ENCODE measurements at places on chromosomes 4 and X.

DNA sequence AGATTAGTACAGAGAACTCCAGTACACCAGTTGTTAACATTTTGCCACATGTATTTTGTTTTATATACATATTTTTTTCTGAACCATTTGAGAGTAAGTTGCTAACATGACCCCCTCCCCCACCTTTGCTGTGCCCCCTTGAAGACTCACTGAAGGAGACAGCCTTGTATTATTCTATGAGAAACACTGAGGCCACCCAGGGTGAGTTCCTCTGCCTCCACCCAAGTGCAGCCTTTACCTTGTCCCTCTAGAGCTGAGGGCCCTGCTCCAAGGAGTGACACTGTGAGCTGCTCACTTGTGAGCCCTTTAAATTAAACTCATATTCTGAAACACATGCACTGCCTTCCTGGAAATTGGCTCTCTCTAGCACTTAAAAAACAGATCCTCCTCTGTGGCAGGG, 21.1 kb downstream of the KIT start:
- no peak for DNase-seq

GRCh38 chrX:9466124-9466495, 1.3 kb downstream of the TBL1X start:
- DNase-seq, result no peak

DNA sequence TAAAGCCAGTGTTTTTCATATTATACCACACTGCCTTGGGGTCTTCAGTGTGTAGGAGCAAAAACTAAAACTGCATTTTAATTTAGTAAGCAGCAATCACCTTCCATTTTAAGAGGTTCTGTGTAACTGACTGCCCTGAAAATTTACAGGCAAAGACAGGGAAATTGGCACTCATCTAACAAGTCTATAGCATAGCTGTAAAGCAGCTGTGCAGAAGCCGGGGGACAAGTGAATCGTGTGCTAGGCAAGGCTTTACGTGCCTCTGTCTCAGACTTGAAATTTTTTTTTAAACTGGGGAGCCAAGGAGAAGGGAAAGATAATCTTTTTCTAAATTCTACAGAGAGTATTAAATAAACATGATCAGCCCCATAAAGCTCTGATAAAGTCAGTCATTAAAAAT, 39.7 kb downstream of the TSPAN5 start:
- no peak for DNase-seq

DNA sequence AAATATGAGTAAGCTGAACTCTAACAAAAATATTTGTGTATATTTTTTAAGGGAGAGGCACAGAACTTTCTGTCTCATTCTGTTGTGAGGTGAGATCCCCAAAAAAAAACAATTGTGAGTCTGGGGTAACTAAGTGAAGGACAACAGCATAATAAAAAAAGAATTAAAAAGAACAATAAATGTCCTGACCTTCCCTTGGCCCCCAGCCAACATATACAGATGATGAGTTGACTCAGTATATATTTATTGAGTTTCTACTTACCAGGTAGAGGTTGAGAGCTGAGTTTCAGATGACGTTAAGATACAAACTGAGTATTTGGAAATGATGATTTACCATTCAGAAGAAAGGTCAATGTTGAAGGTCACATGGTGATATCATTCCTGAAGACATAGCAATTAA, 239.5 kb downstream of the KCNIP4 start:
- no peak for DNase-seq

GRCh38 chr4:86833615-86834014, 15.6 kb downstream of the SLC10A6 start:
- DNase-seq, result no peak

DNA sequence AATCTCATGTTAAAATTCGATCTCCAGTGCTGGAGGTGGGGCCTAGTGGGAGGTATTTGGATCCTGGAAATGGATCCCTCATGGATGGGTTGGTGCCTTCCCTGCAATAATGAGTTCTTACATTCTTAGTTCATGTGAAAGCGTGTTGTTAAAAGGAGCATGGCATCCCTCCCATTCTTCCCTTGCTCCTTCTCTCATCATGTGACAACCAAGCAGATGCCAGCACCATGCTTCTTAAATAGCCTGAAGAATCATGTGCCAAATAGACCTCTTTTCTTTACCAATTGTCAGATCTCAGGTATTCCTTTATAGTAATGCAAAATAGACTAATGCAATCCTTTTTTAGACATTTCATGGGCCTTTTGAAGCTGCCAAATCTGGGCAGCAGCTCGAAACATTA, 29.0 kb upstream of the CLNK start:
- no peak for DNase-seq

Data from GDM1 (cell line).